ENCODE measurements at places on chromosomes 4 and X. TPM values are rescaled to one million over a fixed set of nuclear protein-coding genes. Genes with fewer than 3 reads are reported as not detected.

DNA sequence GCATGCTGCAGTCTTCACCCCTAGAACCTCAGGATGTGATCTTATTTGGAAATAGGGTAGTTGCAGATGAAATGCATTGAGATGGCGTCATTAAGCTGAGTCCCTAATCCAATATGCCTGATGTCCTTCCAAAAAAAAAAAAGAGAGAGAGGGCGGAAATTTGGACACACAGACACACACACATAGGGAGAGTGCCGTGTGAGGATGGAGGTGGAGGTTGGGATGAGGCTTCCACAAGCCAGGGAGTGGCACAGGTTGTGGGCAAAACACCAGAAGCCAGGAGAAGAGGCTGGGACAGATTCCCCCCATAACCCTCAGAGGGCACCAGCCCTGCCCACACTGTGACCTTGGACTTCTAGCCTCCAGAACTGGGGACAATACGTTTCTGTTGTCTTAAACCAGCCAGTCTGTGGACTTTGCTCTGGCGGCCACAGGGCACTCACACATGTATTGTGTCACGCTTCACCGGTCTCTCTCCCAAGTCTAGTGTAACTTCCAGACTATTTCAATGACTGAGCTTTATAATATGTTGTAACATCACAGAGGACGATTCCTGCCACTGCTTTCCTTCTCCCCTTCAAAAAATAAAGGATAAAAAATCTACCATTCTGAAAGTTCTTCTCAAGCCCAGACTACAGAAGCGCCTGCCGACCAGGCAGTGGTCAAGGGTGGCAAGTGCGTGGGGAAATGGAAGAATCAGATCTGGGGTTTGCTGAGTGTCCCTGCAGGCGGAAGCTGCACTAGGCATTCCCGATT is 35.8 kb upstream of the MAN2B2 start:
- DNase-seq, result no peak
- H3K4me1 ChIP-seq, result no peaks in the 10 kb centered on the region
- H3K4me3 ChIP-seq, result no peak overlapping the region
- H3K27ac ChIP-seq, result no peak overlapping the region
- H3K36me3 ChIP-seq, result no peaks in the 10 kb centered on the region

GRCh38 chr4:88775529-88775928 is 77.9 kb upstream of the NAP1L5 start:
- no peaks in the 10 kb centered on the region for H3K27me3 ChIP-seq
- no peak overlapping the region for H3K4me3 ChIP-seq
- no peak for DNase-seq

- H3K27ac ChIP-seq, result no peak overlapping the region
- DNase-seq, result no peak
- no peak overlapping the region for H3K4me3 ChIP-seq
- H3K36me3 ChIP-seq, result no peaks in the 10 kb centered on the region
- H3K27me3 ChIP-seq, result no peaks in the 10 kb centered on the region
These were observed 157.7 kb downstream of the SMIM20 start for GRCh38 chr4:26071688-26072087.

GRCh38 chrX:139429913-139430312 is 100.6 kb upstream of the F9 start:
- H3K4me3 ChIP-seq, result no peak overlapping the region
- no peaks in the 10 kb centered on the region for H3K27me3 ChIP-seq
- no peak overlapping the region for H3K27ac ChIP-seq
- no peaks in the 10 kb centered on the region for H3K36me3 ChIP-seq
- no peak for DNase-seq
- no peaks in the 10 kb centered on the region for H3K4me1 ChIP-seq

DNA sequence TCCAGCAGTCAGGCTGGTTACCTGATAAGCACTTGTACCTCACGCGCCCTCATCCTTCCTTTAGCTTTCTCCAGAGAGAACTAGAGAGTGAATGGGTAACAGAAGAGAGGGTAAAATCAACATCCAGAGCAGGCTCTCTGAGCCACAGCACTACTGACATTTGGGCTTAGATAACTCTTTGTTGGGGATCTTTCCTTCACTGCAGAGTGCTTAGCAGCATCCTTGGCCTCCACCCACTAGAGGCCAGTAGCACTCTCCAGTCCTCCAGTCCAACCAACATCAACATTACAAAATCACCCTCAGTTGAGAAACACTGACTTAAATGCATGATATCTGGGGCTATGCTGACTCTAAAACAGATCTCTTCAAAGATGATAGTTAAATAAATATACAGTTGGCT is 220.7 kb downstream of the TACR3 start:
- H3K27ac ChIP-seq, result no peak overlapping the region
- no peak overlapping the region for H3K4me3 ChIP-seq
- no peaks in the 10 kb centered on the region for H3K4me1 ChIP-seq
- no peak for DNase-seq

DNA sequence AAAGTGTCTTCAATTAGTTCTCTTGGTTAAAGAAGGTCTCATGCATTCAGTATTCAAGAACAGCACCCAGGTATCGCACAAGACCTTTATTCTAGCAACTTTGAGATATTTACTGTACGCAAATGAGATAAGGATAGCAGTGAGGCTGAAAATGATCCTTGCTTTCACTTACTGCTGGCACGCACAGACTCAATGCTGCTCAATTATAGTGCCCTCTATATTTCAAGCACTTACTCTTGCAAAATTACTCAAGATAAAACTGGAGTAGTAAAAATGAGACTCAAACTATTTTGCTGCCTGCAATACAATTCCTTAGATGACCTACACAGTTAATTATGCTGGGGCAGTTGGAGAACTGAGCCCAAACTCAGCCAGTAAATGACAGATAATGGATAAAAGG is 60.9 kb downstream of the ADGRA3 start:
- H3K4me1 ChIP-seq, result no peaks in the 10 kb centered on the region
- no peaks in the 10 kb centered on the region for H3K27me3 ChIP-seq
- H3K36me3 ChIP-seq, result no peaks in the 10 kb centered on the region
- DNase-seq, result no peak
- H3K27ac ChIP-seq, result no peak overlapping the region

- H3K4me1 ChIP-seq, result peaks cover 3% of the 10 kb centered on the region
- H3K27ac ChIP-seq, result peak overlapping the region; percentile 77
- peak overlapping the region; percentile 55 for H3K4me3 ChIP-seq
- H3K27me3 ChIP-seq, result no peaks in the 10 kb centered on the region
- H3K36me3 ChIP-seq, result no peaks in the 10 kb centered on the region
- no peak for DNase-seq
These were observed 694 bp downstream of the OCRL start for GRCh38 chrX:129540722-129541184.

DNA sequence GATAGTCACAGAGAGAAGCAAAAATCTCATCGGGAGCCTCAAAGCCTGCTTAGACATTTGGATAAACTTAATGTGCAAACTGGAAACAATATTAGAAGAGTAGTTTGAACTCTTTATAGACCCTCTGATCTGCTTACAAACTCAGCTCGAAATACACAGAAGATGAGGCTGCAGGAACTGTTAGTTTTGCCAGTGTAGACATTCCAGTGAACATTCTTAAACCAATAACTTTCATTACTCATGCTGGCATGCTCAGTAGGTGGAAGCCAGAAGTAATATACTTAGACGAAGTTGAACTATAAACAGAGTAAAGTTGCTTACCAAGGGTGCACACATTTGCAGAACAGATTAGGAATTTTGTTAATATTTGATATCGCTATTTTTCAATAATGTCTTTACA is 303.5 kb downstream of the ANKRD50 start:
- no peaks in the 10 kb centered on the region for H3K36me3 ChIP-seq
- no peaks in the 10 kb centered on the region for H3K27me3 ChIP-seq
- H3K4me1 ChIP-seq, result no peaks in the 10 kb centered on the region
- no peak for DNase-seq

- H3K27ac ChIP-seq, result no peak overlapping the region
- H3K4me1 ChIP-seq, result peaks cover 35% of the 10 kb centered on the region
- H3K27me3 ChIP-seq, result no peaks in the 10 kb centered on the region
- no peak for DNase-seq
These were observed 83.3 kb downstream of the CLDN34 start for GRCh38 chrX:10050481-10050880.

Gene MTM1
- total RNA-seq, result 13.5 TPM

Gene MAGEA11
- not detected for total RNA-seq
